ENCODE measurements at places on chromosomes 16 and 17.
A peak's percentile ranks its signal among the peaks of the same experiment; 100 is the strongest.

GRCh38 chr17:7111784-7112509 lies 2.7 kb downstream of the ASGR2 start:
- DNase-seq = no peak

GRCh38 chr16:69693916-69694315 lies 32.4 kb downstream of the NQO1 start:
- DNase-seq = no peak

DNA sequence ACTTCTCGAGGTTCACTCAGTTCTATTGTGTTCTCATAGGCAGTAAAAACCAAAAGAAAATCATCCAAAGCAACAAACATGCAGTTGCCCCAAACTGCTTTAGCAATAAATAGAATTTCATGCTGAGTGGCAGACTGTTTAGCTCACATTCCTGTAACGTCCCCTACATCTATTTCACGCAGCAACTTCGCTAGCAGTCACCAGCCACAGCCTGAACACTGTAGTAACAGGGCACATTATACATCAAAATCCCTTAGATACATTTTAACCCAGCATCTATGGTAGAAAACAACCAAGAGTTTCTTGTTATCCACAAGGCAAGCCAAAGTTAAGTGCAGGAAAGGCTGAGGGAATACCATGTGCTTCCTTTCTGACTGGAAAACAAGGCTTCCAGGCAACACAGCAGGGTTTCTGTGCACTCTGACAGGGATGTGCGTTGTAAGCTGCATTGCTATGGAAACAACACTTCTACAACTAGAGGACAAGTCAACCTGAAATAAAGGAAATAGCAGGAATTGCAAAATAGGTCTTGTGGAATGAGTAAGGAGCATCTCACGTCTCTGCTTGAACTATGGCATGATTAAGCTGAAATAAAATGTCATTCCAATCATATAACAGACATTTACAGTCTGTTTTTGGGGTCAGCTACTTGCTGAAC lies 55.4 kb downstream of the CFDP1 start:
- DNase-seq = peak; percentile 99

GRCh38 chr17:80656590-80656989 lies 112.0 kb downstream of the RPTOR start:
- DNase-seq = no peak

DNA sequence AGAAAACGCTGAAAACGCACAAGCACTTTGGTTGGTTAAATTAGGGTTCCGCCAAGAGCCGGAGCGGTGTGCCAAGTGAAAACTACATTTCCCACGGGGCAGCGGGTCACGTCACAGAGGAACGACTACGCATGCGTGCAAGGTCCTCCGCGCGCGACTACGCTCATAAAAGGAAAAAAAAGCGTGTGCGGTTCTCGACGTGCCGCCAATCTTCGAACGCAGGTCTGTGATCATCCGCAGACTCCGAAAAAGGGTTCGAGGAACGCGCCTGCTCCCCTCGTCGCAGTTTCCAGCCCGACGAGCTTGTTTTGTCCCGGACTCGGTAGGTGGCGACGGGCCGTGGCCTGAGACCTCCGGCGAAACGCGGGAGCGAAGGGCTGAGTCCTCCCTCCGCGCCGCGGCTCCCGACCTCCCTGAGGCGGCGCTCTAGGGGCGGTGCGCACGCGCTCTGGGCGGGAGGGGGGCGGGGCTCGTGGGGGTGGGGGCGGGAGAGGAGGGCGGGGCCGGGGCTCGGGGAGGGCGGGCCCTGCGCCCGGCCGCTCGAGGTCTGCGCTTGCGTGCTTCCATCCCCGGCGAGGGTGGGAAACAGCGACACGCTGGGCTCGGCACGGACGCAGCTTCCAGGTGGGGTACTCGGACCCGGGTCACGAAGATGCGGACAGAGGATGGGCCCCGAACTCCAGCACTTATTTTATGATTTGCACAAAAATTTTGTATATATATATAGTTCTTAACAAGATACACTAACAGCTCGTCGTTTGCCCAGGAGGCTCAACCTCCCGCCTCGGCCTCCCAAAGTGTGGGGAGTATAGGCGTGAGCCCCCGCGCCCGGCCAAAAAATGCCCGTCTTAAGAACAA lies at the start of gene SGF29:
SGF29 (plus strand) TSS at position 145 of the 858 bp plus-strand sequence. CDS start 27,150 bp downstream, outside the sequence.
- DNase-seq = peak; percentile 80

DNA sequence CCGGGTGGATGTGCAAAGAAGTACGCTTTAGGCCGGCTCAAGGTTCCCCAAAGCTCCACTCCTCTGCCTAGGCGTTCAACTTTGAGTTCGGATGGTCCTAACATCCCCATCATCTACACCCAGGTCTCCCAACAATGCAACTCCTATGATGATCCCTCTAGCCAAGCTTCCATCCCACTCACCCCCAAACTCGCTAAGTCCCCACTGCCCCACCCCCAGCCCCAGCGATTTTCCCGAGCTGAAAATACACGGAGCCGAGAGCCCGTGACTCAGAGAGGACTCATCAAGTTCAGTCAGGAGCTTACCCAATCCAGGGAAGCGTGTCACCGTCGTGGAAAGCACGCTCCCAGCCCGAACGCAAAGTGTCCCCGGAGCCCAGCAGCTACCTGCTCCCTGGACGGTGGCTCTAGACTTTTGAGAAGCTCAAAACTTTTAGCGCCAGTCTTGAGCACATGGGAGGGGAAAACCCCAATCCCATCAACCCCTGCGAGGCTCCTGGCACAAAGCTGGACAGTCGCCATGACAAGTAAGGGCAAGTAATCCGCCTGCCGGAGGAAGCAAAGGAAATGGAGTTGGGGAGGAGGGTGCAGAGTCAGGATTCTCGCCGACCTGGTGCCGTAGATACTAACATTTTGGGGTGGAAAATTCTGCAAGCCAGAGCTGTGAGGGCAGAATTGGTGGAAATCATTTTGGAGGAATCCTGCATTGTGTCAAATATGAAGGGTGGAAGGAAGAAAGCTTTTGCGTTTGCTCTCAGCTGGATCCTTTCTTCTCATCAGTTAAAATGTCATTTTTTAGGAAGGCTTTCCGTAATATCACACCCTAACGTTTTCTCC lies at the start of gene TP53:
TP53 (minus strand) TSS at position 419 of the 836 bp plus-strand sequence. CDS start 10,896 bp downstream, outside the sequence.
- DNase-seq = peak; percentile 88

- DNase-seq = no peak
These were observed 2.6 kb downstream of the BAIAP3 start for GRCh38 chr16:1335996-1336395.

- DNase-seq = no peak
These were observed 24.2 kb downstream of the FAM117A start for GRCh38 chr17:49739641-49740271.

DNA sequence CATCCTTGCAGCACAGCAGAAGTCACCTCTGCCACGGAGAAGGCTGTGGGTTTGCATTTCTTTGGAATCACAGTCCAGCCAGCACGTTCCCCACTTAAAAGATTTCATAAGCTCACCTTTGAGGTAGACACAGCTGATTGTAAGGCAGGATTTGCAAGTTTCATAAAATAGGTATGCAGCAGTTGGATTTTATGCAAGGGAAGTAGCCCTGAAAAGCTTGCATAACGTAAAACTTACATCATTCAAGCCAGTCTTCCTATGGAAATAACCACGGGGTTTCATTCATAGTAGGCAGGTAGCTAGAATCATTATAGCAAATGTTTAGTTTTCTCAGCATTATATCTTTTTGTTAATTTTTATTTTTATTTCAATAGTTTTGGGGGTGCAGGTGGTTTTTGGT lies 49.8 kb upstream of the ARHGAP44 start:
- no peak for DNase-seq

GRCh38 chr16:14148569-14148968 lies 77.5 kb downstream of the MRTFB start:
- DNase-seq = no peak

DNA sequence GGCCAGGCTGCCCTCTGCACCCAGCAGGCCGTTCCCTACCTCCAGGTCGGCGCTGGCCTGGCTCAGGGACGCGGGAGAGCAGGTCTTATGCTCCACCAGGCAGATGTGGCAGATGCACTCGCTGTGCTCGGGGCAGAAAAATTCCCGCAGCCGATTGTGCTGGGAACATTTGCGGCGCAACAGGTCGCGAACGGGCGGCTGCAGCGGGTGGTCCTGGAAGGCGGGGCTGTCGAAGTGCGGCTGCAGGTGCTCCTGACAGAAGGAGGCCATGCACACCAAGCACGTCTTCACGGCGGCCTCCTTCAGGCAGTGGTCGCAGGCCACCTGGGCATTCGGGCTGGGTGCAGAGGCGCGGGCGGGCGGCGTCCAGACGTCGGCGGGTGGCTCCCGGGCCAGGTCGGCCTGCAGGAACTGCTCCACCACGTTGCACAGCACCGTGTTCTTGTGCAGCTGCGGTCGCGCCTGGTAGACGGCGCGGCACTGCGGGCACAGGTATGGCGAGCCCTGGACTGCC lies 439 bp downstream of the TRIM25 start:
- no peak for DNase-seq

Measured in HS-5 (cell line).